ENCODE measurements at places on chromosomes 1 and 21.

DNA sequence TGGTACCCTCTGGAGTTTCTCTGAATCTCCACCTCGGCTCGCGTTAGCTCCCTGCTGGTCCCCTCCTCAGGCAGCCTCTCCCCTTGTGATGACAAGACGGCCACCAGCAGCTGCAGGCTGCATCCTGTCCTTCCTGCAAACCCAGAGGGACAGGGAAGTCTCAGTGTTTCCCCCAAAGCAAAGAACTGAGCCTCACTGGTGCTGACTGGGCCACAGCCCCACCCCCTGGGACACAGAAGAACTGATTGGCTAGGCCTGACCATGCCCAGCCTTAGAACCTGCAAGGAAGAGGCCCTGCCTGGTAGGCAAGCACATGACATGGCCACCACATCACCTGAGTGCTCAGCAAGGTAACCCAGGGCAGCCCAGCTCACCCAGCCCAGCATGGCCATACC lies 34.6 kb downstream of the TMEM51 start:
- no peak for DNase-seq

DNA sequence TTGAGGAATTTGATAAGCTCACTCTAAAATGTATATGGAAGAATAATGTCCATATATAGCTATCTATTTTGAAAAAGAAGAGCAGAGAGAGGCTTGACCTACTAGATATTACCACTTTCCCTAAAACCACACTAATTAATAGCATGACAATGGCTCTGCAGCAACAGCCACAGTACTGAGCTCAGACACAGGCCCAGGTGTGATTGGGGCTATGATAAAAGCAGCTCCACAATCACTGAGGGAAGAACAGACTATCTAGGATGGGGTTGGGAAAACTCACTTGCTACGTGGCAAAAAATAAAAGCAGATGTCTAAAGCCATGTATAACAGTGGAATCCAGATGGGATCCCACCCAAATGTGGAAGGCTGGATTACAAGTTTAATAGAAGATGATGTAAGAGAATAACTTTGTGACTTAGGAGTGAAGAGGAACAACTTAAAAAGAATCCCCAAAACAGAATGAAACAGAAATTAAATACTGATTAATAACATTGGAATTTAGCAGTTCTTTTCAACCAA lies 80.8 kb upstream of the RAB4A start:
- DNase-seq, result no peak

- no peak for DNase-seq
These were observed 6.2 kb downstream of the MED8 start for GRCh38 chr1:43383449-43383848.

- DNase-seq, result no peak
These were observed 17.2 kb downstream of the CTNNBIP1 start for GRCh38 chr1:9892563-9893528.

DNA sequence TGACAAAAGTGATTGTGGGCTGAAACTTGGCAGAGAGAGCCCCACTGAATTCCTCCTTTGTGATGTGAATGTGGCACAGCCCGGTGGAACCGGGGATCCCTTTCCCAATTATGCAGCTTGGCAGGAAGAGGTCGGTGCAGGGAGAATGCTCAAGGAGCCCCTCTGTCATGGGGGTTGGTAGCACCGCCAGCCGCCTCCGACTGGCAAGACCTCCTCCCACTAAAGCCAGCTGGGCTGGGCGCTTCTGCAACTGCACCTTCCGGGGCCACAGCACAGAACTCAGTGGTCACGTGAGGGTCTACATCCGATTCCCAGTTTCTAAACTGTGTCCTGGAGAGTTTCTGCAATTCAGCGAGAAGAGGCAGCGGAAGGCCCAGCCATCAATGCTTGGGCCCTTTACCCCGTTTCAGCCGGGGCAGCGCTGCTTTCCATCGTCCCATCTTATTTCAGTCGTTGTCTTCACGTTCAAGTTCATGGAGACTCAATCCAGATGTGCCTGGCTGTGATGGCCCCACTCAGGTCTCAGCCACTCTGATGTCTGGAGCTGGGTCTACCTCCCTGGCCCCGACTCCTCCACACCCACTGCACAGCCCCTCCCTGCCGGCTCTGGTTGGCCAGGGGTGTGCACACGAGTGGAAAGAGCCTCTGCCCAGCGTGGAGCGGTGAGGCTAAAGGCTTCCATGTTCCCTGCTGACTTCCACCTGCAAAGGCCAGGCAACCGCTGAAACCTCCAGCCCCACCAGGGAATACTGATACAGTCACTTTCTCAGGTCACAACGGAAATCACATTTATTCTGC lies 39.8 kb upstream of the FHAD1 start:
- no peak for DNase-seq

DNA sequence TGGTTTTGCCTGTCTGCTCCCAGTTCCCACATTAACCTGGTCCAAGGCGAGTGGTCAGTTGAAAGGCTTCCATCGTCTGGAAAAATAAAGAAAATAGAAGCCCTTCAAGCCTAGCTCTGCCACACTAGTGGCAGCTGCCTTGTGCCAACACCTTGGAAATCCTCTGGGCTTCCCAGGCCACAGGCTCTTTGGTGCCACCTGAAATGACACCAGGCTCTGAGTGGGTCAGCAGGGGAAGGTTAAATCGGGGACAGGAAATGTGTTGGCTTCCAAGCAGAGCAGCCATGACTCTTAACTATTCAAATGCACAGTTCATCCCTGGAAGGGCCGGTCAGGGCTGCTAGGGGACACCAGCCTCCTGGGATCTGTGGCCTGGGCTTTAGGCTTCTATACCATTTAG lies 558.7 kb downstream of the MATN1 start:
- DNase-seq, result no peak

- no peak for DNase-seq
These were observed 128.8 kb downstream of the ADSS2 start for GRCh38 chr1:244322791-244323521.

DNA sequence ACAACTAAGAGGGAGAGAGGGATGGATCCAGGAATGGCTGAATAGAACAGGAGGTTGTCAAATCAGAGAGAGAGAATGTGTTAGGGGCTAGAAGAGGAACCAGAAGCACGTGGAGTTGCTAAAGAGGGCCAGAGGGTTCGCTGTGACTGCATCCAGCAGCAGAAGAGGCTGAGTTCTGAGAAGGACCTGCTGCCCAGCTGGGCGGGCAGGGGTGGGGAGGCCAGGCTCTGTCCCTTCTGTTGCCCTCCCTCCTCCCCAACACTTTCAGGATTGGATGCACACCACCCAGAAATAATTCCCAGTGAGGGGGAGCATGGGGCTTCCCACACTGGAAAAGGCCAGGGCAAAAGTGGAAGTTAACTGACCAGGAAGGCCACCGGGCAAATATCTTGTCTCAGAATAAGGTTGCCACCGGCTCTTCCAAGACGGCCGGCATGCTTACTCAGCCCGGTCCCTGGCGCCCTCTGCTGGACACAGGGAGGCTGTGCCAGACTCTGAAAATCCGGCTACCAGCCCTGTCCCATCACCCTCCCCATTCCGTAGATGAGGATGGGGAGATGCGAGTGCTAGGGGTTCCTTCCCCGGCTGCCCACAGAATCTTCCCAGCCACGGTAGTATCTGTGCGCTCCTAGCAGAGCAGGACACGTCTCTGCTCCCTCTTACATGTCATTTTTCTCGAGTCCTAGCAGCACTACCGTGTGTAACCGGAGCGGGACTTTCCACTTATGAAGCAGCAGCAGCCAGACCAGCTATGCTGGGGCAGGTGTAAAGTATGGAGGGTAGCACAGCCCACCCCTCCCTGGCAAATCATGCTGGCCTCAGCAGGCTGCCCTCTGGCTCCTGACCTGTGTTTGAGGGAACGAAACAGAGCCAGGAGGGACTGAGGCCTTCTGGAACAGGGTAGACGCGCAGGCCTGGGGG lies 46.8 kb upstream of the A3GALT2 start:
- DNase-seq, result peak; percentile 80

GRCh38 chr1:192513697-192514096 lies 61.9 kb upstream of the RGS1 start:
- no peak for DNase-seq

DNA sequence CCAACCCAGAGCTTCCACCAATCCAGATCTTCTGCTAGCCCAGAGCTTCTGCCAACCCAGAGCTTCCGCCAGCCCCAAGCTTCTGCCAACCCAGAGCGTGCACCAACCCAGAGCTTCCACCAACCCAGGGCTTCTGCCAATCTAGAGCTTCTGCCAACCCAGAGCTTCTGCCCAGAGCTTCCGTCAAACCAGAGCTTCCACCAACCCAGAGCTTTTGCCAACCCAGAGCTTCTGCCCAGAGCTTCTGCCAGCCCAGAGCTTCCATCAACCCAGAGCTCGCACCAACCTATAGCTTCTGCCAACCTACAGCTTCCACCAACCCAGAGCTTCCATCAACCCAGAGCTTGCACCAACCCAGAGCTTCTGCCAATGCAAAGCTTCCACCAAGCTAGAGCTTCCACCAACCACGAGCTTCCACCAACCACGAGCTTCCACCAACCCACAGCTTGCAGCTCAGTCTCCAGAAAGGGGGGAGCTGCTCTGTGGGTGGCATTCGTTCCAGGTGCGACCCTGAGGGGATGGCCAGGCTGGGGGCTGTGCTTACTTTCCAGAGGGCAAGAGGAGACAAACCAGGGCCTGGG lies 23.8 kb downstream of the CRYAA start:
- DNase-seq, result no peak

- no peak for DNase-seq
These were observed 30.9 kb downstream of the PDE9A start for GRCh38 chr21:42684109-42684916.

- no peak for DNase-seq
These were observed 117.9 kb downstream of the AKT3 start for GRCh38 chr1:243731974-243732625.

DNA sequence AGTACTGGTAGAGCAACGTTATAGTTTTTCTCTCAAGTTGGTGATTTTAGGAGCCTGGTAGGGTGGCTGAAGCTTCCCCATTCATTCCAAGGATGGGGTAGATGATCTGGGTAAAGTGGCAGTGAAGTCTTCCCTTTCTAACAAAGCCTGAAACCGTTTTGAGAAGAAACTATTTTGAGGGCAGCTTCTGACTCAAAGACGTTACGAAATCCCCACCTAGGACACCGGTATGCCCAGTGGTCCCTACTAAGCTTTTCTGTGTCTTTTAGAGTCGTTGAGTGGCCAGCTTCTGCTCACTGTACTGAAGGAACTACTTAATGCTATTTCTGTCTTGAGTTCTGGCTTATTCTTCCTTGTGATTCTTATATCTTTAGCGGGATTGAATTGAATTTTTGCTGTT lies 1.4 kb downstream of the WDTC1 start:
- no peak for DNase-seq

DNA sequence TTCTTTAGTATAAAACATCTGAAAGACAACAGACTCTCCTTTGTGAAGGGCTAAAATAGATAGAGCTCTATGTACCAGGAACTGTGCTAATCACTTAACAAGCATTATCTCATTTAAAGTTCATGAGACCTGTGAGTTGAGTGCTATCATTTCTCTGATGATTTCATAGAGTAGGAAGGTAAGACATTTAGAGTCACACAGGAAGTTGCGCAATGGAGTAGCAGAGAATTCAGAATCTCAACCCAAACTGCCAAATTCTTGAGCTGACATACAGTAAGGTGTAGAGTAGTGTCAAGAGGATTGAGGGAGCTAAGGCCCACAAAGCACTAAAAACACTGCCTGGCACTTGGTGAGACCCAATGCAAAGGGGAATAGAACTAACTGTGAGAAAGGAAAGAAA lies 384.3 kb downstream of the NTNG1 start:
- DNase-seq, result no peak

DNA sequence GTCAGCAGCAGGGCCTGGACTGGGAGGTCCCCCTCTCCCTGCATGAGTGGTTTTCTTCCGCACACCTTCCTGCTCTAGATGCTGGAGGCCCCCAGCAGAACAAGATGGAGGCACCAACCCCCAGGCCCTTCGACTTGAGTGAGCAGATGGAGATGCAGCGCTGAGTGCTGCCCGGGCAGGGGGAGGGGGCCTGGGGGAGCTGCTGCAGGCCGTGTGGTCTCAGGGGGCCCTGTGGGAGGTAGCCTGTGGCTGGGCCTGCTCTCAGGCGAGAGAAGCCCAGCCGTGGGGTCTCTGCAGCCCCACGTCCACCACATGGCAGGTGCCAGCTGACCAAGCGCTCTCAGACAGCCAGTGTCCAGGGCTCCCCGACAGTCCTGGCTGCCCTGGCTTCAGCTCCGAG lies 1.2 kb upstream of the FAAP20 start:
- no peak for DNase-seq

DNA sequence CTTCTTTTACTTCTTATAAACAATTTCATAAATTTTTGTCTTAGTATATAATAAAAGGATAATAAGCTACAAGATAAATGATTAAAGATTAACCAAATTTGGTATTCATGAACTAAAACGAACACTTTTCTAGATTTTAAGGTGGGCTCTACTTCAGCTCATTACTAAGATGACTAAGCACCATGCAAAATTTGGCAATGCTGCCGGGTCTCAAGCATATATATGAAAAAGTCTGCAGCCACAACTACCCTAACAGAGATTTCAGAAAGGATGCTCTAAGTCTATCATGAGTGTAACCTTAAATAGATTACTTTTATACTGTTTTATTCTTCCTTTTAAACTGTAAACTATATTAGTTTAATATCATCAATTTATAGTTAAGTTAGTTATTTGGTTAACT lies 47.8 kb downstream of the BRWD1 start:
- DNase-seq, result no peak

DNA sequence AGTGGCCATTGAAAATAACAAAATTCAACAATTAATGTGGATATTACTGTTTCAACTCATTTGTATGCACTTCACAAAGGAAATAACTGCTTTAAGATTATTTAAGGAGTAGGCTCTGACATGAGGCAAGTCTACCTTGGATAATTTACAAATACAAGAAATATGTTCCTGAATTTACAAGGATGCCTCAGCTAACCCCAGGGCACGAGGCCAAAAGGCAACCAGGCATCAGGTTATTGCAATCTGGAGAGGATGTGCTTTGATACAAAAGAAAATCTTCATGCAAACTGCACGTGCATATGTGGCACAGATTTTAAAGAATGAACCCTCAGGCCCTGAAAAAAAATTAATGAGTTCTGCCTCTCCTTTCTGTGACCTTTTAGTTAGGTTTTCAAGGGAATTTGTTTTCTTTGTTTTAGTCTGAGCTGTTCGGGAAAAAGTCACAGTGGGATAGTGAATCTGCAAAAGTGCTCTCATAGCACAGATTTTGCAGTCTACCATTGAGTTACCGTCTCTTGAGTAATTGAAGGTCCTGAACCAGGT lies 1304.2 kb upstream of the ADGRL4 start:
- DNase-seq, result no peak

- DNase-seq, result no peak
These were observed 50.2 kb upstream of the TIAM1 start for GRCh38 chr21:31394309-31394708.

DNA sequence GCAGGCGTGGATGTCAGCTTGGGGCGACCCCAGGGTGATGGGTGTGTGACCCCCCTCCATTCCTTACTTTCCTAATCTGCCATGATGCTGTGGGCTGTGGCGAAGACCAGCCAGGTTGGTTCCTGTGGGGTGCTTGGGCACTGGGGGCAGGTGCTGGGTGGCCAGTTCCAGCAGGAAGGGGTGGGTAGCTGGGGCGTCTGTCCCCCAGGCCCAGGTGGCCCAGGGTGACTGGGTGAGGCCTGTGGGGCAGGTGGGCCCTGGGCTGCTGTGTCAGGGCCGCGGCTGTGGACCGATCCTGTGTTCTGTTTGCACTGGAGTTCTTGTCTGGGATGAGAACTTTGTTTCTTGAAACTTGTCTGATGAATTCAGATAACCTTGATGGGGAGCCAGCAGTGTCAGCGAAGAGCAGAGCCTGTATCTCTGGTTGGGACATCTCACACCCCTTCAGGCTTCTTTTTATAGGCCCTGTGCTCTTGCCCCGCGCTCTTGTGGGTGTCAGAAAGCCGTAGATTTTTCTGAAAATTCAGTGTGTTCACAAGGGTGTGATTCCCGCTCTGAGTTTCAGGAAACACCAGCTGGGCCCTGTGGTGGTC lies 3.7 kb downstream of the PRKCZ start:
- no peak for DNase-seq
